ENCODE measurements at places on chromosomes 6 and 20. TPM values are rescaled to one million over a fixed set of nuclear protein-coding genes. Genes with fewer than 3 reads are reported as not detected.

DNA sequence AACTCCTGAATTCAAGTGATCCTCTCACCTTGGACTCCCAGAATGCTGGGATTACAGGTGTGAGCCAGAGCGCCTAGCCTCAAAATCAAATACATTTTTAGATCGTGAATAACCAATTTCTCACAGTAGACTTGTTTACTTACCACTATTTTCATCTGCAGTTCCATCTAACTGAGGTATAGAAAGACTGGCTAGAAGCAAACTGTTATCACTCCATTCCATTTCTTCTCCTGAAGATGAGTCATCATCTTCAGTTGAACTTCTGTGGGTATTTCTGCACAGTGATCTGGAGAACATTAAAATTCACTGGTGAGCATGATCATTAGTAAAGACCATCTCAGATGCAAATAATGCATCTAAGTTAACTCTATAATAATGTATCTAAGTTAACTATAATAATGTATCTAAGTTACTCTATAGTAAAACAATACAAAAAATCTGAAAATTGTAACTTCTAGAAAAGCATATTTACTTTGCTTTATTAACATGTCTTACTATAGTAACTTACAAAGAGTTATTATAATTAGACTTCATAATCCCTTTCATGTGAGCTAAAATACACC lies 105.4 kb downstream of the REV3L start:
- no peak for DNase-seq

GRCh38 chr6:140018588-140018987 lies 644.1 kb upstream of the CITED2 start:
- DNase-seq = no peak

DNA sequence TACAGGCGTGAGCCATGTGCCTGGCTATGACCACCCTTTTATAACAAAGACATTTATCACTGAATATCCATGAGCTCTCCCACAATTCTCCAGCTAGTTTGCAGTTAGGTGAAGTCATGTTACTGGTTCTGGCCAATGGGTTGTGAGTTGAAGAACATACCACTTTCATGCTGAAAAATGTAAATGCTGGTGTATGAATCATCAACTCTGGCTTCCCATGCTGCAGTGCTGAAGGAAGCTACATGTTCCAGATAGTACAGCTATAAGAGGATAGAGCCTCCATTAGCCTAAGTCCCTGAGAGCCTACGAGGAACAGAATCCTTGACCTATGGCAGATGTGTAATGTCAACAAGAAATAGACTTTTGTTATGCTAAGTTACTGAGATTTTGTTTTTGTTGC lies 180.4 kb downstream of the BTBD9 start:
- DNase-seq = no peak

GRCh38 chr20:60888771-60889170 lies 363.3 kb upstream of the CDH4 start:
- peak; percentile 33 for DNase-seq

- no peak for DNase-seq
Observed at GRCh38 chr6:15530411-15530810, 132.4 kb downstream of the DTNBP1 start.

DNA sequence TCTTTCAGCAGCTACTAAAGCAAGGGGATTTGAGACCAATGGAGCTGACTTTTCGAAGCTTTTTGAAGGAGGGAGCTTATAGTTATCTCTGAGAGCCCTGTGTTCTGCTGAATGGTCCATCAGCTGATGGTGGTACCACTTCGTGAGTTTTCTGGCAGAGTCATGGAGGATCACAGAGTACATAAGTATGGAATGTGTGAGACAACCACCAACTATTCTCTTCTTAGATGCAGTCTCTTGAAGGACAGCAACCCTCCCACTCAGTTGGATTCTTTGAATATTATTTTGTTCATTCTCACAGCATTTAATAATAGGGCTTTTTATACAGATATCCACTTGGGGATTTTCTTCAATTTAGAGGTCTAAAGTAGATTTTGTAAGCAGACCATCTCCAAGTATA lies 75.3 kb downstream of the ELOVL2 start:
- DNase-seq = no peak

DNA sequence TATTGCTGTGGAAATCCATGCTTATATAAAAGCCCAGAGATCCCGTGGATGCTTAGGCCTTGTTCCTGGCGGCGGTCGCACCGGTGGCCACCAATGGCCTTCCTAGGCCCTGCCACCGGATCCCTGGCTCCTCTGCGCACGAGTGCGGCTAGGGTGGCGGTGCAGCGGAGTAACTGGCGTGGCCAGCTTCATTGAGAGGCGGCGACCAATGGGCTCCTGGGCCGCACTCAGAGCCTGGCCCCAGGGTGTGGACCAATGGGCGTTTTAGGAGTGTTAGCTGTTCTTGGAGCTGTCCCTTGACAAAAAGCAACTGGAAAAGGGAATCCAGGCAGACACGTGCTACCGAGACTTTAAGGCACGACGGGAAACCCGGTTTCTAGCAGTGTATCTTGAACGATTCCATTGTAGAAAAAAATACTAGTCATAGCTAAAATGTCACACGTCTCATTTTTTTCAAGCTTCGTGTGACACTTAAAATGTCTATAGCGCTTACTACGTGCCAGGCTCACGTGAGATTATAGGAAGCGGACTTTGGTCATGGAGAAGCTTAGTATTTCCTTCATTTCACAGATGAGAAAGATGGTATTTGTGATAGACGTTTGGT lies 1.7 kb downstream of the AMD1 start:
- DNase-seq = peak; percentile 95

GRCh38 chr20:42113236-42113635 lies 495.1 kb upstream of the CHD6 start:
- no peak for DNase-seq

DNA sequence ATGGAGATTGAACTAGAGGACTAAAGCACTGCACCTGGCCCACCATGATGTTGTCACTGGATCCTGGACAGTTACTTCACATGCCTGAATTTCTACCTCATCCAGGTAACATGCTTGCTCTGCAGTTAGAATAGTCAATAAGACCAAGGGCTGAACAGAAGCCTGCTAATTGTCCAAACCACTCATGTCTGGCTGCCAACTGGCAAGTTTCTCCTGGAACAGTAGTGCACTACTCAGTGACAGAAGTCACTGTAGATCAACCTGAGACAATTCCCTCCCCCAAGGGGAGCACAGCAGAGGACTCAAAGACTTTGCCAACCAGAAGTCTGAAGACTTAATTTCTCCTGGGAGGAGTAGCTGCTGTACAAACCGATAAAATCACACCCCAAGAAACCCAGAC lies 454.6 kb upstream of the MARCKS start:
- DNase-seq = no peak

DNA sequence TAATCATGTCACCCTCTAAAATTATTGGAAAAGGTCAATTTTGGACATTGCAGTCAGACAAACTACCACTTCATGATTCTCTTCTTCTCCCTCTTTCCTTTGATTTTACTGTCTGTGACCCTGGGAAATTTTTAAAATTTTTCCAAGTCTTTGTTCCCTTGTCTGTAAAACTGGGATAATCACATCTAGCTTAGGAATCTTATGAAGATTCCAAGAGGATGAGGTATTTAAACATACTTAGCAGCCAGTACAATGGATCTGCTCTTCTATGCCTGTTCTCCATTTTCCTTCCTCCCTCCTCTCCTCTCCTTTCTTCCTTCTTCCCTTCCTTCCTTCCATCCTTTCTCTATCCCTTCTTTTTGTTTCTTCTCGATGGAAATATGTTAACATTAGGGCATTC lies 651.6 kb upstream of the MARCKS start:
- no peak for DNase-seq

- DNase-seq = no peak
Observed at GRCh38 chr6:143432588-143432987, 17.9 kb downstream of the ADAT2 start.

- DNase-seq = no peak
Observed at GRCh38 chr6:28598757-28599686, 73.3 kb downstream of the GPX5 start.

CYP39A1 gene
- total RNA-seq = not detected

TBC1D22B gene
- total RNA-seq = 3.5 TPM

MYLK2 gene
- total RNA-seq = 0.37 TPM

DSP gene
- 121 TPM for total RNA-seq

ABHD16A gene
- total RNA-seq = 49.0 TPM

DNAJC5 gene
- total RNA-seq = 60.1 TPM

PAQR8 gene
- total RNA-seq = 33.0 TPM
